ENCODE measurements at places on chromosomes 6 and 20. TPM values are rescaled to one million over a fixed set of nuclear protein-coding genes. Genes with fewer than 3 reads are reported as not detected.

MAFB gene
- total RNA-seq: 0.27 TPM

DNA sequence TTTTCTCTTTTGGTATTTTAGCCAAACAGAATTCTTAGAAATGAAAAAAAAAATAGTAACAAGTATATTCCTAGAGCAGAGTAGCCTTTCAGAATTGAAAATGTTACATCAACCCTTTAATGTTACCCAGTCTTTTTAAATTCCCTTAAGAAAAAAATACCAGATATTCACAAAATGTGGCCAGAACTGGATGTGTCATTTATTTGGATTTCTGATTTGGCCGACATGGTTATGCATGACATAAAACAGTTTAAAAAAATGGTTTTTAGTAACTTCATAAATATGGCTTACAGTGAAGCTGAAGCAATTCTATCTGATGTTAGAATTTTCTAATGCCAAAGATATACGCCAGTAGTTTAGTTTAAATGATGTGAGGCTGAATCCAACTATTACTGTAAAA lies 112.0 kb downstream of the ATXN1 start:
- DNase-seq: no peak

GRCh38 chr6:52356017-52356416 lies 5.9 kb upstream of the PAQR8 start:
- DNase-seq: no peak

- DNase-seq: no peak
Observed at GRCh38 chr20:13703265-13703664, 64.5 kb upstream of the TASP1 start.

GRCh38 chr6:20879526-20879925 lies 345.3 kb downstream of the CDKAL1 start:
- no peak for DNase-seq

DNA sequence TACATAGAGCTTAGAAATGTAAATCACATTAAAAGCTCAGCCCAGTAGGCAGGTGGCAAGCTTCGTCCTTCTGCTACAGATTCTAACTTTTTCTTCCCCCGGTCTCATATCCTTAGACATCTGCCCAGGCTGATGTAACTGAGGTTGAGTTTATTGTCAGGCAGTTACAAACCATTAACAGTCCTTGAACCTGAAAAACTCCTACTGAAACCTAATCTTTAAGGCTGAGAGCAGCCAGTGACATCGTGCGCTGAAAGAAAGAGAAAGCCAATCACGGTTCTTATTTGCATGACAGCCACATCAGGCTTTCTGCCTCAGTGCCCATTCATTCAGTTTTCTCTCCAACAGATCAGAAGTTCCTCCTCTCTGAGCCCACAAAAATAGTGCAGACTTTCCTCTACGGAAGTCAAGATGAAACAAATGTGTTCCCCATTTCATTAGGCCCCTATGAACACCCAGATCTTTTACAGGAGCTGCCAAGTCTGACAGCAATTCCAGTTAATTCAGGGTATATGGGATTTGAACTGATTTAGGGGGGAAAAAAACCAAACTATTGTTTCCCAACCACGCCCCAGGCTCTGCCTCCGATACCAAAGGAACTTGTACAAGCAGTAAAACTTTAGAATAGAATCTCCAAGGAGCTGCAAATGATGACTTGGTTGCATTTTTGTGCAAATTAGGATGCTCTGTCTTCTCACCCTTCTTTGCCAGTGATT lies at the start of gene NHSL1:
TSS of gene NHSL1 (minus strand) at position 192 of the 716 bp plus-strand sequence. CDS start 204 bp downstream, outside the sequence.
- DNase-seq: no peak

DNA sequence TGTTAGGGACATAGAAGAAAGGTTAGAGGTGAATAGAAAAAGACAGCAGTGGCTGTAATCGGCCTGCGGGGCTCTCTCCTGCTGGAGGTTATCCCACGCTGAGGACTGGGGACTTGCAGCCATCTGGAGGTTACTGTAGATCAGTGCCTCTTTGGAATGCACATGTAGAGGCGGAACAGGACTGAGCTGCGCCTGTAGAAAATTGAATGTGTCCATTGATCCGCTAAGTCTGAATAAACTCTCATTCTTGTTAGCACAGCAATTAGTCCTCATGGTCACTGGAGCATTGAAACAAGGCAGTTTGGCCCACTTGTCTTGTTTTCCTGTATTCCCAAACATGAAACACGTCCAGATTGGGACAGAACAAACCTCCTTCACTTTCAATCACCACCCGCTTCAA lies 46.3 kb upstream of the F13A1 start:
- DNase-seq: no peak

DNA sequence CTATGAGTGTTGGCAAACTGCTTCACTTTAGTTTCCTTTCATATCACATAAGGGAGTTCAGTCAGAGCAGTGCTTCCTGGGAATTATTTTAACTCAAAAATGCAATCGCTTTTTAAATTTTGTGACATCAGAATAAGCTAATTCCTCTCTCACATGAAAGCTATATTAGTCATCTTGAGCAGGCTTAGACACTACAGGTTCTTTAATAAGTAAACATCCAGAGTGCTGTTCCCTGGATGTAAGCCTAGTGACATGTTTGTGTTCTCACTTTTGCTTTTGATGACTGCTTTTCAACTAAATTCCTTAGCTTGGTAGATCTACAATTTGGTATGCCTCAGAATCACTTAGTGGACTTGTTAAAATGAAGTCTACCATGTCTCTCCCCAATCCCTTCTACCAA lies 252.7 kb upstream of the POU3F2 start:
- no peak for DNase-seq

HLA-DQB1 gene
- total RNA-seq: 2.7 TPM

DNA sequence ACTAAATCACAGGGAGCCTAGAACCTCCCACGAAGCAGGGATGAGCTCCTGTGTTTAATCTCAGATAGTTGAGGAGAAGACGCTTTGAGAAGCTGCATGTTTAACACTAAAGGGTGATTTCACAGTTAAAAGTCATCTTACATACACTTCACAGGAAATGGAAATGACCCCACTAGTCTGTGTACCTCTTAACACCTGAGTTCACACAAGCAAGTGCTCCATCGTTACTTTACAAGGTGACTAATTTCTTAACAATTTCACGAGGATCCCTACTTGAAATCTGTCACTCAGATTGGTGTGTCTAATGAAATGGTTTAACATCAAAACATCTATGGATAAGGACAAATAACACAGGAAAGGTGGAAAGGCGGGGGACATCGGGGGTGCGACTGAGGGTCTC lies 93.8 kb upstream of the RPS6KA2 start:
- no peak for DNase-seq

- DNase-seq: no peak
Observed at GRCh38 chr6:42932412-42932811, 3.1 kb downstream of the CNPY3 start.

GRCh38 chr6:46906776-46907175 lies 15.0 kb downstream of the ADGRF5 start:
- no peak for DNase-seq
